Activated naive CD8-positive, alpha-beta T cell treated with anti-CD3 and anti-CD28 coated beads for 36 hours (primary cell): ENCODE measurements at places on chromosomes 1 and 21.

DNA sequence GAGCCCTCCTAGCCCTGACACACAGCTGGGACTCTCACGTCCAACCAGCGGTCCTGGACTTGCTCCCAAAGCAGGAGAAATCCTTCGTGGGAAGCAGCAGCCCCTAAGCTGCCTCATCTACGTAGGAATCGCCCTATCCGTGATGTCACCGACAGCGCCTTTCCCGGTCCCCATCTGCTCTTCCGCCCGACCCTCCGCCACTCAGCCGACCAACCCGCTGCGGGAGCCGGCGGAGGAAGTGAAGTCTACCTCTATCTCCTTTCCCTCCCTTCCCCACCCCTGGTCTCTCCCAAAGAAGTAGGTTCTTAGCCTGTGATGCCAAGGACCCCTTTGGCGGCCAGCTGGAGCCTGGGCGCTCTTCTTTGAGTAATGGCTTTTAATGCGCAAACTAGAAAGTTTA is 272.1 kb downstream of the FAM72C start:
- no peak for DNase-seq

- no peak for DNase-seq
Measured at GRCh38 chr1:169250795-169251194, 116.8 kb downstream of the NME7 start.

GRCh38 chr1:118294875-118295642 is 110.0 kb upstream of the SPAG17 start:
- no peak for DNase-seq

DNA sequence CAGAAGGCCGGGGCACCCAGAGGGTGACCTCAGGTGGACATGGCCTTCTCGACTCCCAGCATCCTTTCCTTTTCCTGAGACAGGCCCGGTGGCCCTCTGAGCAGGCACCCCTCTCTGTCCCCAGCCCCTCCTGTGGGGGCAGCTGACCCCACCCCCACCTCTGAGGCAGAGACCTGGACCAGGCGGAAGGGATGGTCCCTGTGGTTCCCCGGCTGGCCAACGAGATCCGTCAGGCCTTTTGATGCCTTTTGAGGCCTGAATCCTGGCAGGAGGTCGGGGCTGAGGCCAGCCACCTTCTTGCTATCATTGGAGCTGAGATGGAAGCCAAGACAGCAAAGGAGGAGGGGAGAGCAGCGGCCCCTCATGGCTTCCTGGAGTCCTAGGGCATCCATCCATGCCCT is 50.2 kb upstream of the ACTRT2 start:
- DNase-seq: no peak

DNA sequence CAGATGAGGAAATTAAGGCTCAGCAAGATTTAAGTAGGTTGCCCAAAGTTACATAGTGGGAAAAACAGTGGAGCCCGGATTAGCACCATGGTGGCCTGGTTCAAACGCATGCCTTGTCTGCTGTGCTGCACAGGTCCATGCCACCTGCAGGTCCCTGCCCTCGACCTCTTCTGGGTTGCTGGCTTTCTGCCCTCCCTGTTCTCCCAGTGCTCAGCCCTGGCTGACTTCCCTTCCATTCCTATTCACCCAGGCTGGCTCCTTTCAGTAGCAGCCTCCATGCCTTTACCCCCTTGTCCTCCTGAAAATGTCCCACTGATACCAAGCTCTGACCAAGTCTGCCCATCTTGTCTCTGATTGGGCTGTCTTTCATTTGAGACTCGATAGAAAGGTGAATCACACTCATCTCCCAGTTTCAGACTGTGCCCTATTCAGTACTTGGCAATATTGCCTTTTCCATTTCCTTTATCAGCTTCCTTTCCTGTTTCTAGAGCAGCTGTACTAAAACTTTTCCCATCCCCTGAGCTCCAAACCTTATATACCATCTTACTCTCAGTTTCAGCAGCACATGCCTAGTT is 75.8 kb downstream of the ST3GAL3 start:
- no peak for DNase-seq

GRCh38 chr1:230270559-230271281 is 155.4 kb downstream of the PGBD5 start:
- peak; percentile 39 for DNase-seq

GRCh38 chr1:61782771-61783170 is 40.5 kb downstream of the PATJ start:
- peak; percentile 63 for DNase-seq

- DNase-seq: no peak
Measured at GRCh38 chr1:98881901-98882300, 122.8 kb downstream of the PLPPR5 start.

DNA sequence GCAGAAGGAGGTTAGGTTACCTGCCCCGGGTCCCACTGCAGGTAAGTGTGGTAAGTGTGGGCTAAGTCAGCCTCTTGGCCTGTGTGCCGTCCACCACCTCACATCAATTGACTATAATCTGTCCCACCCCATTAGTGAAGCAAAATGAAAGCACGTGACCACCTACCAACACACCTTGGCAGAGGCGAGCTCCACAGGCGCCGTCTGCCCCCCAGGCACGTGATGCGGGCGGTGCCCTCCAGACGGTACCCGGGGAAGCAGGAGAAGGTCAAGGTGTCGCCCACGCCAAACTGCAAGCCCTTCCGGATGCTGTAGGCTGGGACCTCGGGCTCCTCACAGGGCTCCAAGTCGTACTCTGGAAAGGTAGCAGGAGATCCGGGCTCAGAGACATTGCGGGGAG is 149.5 kb upstream of the HMGB4 start:
- DNase-seq: no peak

- DNase-seq: no peak
Measured at GRCh38 chr21:14383596-14384180, 742 bp upstream of the HSPA13 start.

GRCh38 chr1:110783292-110783918 is 89.5 kb upstream of the CD53 start:
- DNase-seq: peak; percentile 38

DNA sequence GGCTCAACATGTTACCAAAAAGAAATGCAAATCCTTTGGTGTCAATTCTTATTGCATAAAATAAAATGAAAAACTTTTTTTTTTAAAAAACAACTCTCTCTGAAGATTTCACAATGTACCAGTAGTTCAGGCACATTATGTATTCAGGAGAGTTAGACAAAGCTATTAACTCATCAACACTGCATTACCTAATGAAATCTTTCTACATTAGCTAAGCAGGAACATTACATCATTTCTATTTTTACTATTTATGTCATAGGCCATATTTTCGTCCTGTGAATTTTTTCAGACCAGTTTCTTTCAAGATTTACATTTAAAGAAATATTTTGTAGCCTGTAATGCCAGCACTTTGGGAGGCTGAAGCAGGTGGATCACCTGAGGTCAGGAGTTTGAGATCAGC is 366.2 kb downstream of the USH2A start:
- no peak for DNase-seq

DNA sequence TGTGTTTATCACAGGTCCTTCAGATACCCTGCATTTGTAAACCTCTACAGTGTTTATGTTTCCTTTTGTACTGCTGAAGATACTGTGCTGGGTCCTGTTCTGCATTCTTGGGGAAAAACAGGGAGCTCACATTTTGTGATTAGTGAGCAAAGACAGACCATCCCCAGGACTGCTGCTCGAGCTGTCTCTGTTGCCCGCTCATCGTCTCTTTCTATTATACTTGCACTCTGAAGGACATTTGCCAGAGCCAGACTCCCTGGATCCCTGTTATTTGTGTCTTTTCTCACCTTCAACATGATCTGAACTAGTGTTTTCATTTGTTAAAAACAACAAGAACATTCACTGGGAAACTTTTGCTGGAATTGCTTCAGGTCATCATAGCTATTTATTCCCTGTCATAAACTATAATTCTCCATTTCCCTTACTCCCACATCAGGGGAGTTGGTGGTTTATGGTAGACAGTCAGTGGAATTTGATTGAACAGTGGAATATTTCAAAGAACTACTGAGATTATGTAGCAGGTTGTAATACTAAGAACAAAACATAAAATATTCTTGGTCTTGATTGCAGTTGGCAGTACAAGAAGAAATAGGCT is 53.0 kb downstream of the PRRX1 start:
- no peak for DNase-seq

DNA sequence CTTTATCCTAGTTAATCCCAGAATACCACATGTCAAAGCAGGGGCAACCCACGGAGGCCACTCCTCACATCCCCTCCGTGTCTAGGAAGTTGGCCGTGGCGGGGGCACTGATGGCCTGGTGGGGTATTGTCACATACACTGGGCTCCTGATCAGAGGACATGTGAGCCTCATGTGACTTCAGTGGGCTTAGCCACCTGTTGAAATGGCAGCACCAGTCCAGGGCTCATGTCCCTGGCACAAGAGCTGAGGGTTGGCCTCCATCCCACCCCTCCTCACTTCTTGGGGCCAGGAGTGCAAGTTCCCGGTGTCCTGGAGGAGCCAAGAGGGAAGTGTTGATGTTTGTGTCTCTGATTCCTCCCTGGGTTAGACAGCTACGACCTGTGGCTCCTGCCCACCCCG is 313.4 kb downstream of the CAMTA1 start:
- DNase-seq: no peak

- DNase-seq: peak; percentile 68
Measured at GRCh38 chr1:206935491-206936067, 10.7 kb downstream of the PIGR start.

DNA sequence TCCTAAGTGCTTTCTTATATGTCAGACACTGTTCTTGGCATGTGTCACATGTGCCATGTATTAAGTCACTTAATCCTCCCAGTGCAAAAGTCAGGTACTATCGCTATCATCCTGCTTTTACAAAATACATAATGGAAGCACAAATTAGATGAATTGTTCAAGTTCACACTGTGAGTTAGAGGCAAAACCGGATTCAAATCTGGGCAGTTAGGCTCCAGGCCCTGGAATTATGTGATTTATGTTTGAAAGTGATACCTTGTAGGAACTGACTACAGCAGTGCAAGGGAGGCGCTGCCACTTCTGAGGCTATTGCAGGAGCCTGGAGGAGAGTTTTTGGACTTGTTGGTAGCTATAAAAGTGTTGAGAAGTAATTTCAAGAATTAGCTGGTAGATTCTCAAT is 358.3 kb downstream of the HLX start:
- no peak for DNase-seq

DNA sequence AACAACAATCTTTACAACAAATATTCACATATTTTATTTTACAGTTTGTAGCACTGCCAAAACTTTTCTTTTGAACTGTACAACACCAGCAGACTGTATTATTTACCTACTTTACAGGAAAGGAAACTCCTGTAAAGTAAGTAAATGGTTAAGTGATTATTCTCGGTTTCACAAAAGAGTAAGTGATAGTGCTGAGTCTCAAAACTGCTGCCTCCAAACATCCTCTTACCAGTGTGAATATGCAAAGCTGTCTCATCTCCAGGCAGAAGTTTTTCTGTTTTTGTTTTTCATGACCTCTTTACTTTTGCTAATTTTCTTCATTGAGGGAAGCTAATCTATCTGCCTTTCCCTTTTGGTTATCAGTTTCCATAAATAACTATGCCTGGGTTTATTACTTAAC is 286.7 kb downstream of the SRGAP2C start:
- DNase-seq: no peak

GRCh38 chr21:32587651-32588050 is 2.3 kb upstream of the TCP10L start:
- no peak for DNase-seq

DNA sequence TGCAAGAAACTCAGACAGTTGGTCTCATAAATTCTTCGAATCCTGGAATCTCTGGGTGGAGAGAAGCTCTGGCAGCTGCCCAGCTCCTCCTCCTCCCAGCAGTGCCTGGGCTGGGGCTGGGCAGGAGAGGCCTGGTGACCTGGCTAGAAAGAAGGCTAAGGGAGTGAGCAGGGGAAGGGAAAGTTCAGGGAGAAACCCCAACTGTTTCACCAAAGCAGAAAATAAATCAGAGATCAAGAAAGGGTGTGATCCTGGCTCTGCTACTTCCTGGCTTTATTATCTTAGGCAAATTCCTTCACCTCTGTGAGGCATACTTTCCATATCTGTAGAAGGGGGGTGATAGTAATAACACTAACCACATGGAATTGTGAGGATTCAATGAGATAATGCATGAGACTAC is 8.8 kb upstream of the COL16A1 start:
- DNase-seq: no peak

GRCh38 chr1:222976453-222976852 is 161.6 kb downstream of the DISP1 start:
- DNase-seq: no peak

GRCh38 chr1:109589177-109589576 is 30.2 kb downstream of the GNAT2 start:
- DNase-seq: no peak

GRCh38 chr1:202656951-202657646 is 53.2 kb downstream of the SYT2 start:
- DNase-seq: no peak

- DNase-seq: peak; percentile 78
Measured at GRCh38 chr1:8423692-8424538, 106.0 kb downstream of the SLC45A1 start.

GRCh38 chr1:92961896-92962752 is 862 bp upstream of the DIPK1A start:
- DNase-seq: peak; percentile 66

GRCh38 chr1:18852501-18852900 is 7.0 kb downstream of the TAS1R2 start:
- no peak for DNase-seq

- no peak for DNase-seq
Measured at GRCh38 chr1:229410692-229411433, 23.0 kb downstream of the ACTA1 start.

DNA sequence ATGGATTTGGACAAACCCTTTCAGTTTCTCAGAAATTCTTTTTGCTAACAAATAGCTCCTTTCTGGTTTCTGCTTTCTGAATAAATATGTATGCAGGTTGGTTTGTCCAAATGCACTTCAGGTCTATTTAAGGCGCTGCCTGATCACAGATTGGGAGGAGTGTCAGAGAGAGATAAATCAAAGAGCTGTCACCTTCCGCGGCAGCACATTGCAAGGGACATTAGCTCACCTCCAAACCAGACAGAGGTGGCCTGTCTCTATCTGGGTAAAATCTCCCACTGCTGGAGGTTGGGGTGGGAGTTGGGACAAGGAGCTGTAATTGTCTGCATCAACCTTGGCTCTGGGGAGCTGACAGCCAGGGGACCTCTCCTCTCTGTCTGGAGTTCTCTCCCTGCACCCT is 25.2 kb downstream of the PRAMEF20 start:
- DNase-seq: no peak
